ENCODE measurements at places on chromosomes 13 and 19. TPM values are rescaled to one million over a fixed set of nuclear protein-coding genes. Genes with fewer than 3 reads are reported as not detected.

GRCh38 chr13:43205416-43205815, 182.0 kb downstream of the DNAJC15 start:
- no peak overlapping the region for H3K27ac ChIP-seq
- H3K27me3 ChIP-seq = peaks cover 2% of the 10 kb centered on the region
- H3K4me3 ChIP-seq = no peak overlapping the region
- no peaks in the 10 kb centered on the region for H3K4me1 ChIP-seq

Gene SYNGR4
- total RNA-seq = not detected

- H3K27me3 ChIP-seq = no peaks in the 10 kb centered on the region
- H3K4me3 ChIP-seq = no peak overlapping the region
- no peak overlapping the region for H3K27ac ChIP-seq
- no peak for DNase-seq
- H3K4me1 ChIP-seq = no peaks in the 10 kb centered on the region
Observed at GRCh38 chr13:91661692-91662490, 263.5 kb downstream of the GPC5 start.

GRCh38 chr13:100306434-100306999, 217.6 kb downstream of the PCCA start:
- no peaks in the 10 kb centered on the region for H3K27me3 ChIP-seq
- no peak overlapping the region for H3K27ac ChIP-seq
- H3K4me3 ChIP-seq = no peak overlapping the region
- no peak for DNase-seq

Gene PSG1
- total RNA-seq = not detected
